ENCODE measurements at places on chromosomes 12 and 14.
A peak's percentile ranks its signal among the peaks of the same experiment; 100 is the strongest.

DNA sequence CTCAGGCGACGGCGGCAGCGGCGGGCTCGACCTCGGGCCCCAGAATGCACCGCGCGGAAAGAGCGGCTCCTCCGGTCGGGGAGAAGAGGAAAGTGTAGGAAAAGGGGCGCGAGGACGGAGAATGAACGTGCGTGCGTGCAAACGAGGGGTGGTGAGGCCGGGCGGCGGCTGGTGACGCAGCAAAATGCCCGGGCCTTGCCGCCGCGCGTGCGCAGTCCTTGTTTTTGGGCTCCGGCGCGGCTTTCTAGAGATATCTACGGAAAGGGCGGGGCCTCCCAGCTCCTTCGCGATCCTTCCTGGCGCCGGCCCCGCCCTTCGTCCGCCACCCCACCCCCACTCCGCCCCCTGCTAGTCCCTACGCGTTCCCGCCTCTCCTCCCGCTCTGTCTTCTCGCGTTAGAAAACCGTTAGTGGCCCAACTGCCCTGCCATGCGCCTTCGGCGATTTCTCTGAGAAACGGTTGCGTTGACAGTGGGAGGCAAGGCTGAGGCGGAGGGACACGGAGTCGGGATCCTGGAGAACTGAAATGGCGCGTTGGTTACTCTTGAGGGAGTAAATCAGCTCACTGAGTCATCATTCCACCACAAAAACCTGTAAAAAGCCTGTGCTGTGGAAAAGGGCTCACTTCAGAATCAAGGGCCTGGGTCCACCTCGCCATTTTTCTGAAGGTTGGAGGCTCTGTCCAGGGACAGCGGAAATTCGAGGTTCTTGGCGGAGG is at the start of gene PTGES3:
Gene PTGES3, minus strand, starts transcription at position 156 of the 717 bp plus-strand sequence. CDS start 285 bp downstream, outside the sequence.
- peak; percentile 99 for DNase-seq

- no peak for DNase-seq
Observed at GRCh38 chr14:28348797-28349196, 417.8 kb upstream of the FOXG1 start.

- peak; percentile 91 for DNase-seq
Observed at GRCh38 chr12:110224379-110225304, 56.4 kb upstream of the ATP2A2 start.

DNA sequence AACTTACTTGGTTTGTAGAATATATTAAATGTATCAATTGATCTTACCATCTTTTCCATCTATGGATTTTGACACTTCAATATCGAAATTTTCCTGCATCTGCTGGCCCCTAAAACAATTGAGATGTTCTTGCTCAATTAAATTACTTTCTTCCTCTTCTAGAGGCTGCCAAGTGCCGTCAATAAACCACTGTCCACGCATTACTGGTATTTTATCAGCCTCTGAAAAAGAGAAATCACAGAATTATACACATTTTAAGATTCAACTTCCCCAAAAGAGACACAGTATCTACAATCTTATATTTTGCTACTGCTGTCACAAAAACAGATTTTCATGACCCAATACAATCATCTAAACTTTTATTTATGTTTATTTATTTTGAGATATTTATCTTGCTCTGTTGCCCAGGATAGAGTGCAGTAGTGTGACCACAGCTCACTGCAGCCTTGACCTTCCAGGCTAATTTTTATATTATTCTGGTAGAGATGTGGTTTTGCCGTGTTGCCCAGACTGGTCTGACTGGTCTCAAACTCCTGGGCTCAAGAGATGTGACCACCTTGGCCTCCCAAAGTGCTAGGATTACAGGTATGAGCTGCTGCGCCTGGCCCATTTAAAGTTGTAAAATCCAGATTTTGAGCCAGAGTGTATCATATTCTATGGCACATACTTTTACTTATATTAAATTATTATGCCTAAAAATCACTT is 49.3 kb downstream of the DDHD1 start:
- DNase-seq = no peak

GRCh38 chr12:63989301-63989845 is 144.9 kb downstream of the SRGAP1 start:
- no peak for DNase-seq

DNA sequence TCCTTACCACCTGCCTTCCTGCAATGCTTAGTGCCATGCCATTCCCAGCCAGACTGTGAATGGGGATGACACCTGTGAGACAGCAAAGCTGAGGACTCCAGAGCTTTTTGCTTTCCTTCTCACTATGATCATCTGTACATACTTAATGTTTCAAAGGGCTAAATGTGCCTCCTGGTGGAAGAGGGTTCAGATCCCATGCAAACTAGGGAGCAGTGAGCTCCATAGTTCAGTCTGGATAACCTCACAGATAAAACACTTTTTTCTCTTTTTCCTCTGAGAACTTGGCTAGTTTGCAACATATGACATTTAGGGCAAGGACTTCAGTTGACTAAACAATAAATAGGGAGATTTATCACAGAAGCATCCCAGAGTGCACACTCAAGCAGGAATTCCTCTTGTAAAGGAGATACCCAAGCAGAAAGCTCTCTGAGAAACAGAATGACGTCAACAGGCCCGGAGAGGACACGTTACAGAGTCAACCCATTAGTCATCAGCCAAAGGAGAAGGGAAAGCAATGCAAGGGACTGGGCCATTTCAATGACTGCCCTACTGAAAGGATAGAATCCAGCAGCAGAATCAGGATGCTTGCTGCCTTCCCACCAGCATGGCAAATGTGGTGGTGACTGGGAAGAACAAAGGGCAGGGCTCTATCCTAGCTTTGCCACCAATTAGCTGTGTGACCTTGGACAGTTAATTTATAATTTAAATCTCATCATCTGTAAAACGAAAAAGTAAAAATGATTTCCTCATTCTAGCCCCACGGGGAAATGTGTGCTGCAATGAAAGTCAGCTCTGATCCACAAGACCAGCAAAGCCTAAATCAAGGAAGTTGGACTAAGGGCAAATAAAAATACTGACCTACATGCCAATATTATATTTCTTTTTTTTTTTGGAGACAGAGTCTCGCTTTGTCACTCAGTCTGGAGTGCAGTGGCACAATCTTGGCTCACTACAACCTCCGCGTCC is 80.8 kb upstream of the ACTN1 start:
- peak; percentile 94 for DNase-seq

DNA sequence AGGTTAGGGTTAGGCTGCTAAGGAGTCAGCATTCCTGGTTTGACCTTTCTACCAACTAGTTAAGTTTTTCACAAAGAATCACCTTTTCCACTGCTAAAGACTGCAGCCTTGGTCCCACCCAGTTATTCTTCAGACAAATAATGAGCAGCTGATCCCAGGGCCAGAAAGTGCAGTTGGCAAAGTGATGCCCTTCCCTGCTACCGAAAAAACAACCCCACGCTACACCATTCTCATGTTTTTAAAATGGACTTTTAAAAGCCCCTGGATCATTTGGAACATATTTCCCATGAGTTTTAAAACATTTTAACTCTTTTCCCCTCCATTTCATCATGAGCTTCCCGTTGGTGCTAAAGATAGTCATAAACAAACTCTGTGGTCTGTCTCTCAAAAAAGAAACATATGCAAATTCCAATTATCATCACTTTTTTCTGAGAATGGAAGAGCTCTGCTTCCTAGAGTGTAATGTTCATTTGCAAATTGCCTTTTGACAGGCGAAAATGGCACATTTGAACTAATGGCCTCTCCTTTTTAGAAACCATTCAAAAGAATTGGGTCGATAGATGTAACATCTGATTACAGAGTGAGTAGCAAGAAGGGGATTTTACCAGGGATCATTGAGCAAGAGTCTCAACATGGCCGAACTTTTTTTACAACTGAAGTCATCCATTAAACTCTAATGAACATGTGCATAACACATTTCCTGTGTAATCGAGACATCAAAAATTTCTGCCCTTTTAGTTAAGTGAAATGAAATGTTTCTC is 129.3 kb upstream of the RAP1B start:
- no peak for DNase-seq

GRCh38 chr14:77088645-77089044 is 9.4 kb upstream of the CIPC start:
- no peak for DNase-seq

DNA sequence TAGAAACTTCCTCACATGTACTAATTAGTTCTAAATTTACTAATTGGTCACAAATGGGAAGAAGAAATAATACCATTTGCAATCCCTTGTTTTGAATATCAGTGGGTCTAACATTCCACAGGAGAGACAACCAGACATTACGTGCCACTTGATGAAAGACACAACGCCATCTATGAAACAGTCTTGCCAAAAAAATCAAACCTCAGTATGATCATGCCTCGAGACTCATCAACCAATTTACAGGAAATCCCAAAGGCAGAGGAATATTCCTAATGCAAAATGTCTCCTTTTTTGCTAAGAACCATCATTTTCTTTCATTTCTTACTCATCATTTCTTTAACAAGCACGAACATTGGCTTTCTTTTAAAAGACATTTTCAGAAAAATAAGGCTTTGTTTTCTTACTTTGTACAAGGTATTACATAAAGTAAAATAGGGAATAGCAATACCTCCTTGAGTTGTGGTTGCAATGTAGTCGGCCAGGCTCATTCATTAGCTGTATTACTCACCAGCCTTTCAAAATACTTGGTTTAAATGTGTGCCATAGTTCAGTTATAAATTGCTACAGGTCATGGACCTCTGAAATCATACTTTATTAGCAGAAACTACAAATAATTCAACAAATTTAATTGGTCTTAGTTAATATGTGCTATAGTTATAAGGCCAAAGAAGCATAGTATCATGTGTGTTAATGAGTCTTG is 436.2 kb upstream of the FLRT2 start:
- no peak for DNase-seq

- DNase-seq = peak; percentile 10
Observed at GRCh38 chr14:64591809-64592208, 42.0 kb downstream of the PPP1R36 start.

GRCh38 chr14:54129850-54130640 is 173.4 kb upstream of the BMP4 start:
- DNase-seq = no peak

GRCh38 chr12:57545809-57546437 is 1.1 kb downstream of the DCTN2 start:
- DNase-seq = no peak

DNA sequence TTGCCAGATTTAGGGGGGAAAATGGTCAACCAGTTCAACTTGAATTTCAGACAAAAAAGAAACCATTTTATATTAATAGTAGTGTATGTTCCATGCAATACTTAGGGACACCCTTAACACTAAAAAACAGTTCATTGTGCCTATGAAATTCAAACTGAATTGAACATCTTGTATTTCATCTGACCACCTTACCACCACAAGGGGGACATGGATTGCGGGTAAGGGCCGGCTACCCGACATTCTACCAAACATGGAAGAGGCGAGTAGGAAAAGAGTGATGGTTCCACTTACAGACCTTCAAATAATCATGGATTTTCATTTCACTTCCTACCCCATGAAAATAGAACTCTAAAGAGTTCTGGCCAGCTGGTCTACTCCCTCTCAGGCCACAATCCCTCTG is 10.3 kb upstream of the STK38L start:
- no peak for DNase-seq

DNA sequence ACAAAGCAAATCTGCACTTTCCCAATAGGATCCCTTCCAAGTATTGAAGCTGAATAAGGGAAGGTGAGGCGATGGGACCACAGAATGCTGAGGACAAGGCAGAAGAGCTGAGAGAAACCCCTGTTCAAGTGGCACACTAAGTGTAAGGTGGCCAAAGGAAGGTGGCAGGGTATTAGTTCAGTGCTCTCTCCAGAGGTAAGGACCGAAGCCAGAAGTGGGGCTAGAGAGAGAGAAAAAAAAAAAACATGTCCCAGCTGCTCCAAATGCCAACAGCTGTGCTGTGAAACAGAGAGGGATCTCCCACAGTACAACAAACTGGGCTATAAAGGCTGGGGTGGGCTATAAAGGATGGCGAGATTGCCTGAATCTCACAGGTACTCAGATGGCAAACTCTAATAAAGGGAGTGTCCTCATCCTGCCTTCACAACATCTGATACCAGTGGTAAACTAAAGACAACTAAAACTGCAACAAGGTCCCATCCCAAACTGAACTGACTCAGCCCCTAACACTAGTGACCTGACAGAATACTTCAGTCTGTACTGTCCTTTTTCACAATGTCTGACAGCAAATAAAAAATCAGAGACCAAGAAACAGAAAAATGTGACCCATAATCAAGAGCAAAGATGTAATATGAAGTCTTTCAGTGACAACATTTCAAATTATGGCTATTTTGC is 47.9 kb downstream of the CDK17 start:
- DNase-seq = no peak

GRCh38 chr12:123732251-123732650 is 20.1 kb downstream of the ATP6V0A2 start:
- DNase-seq = no peak

- DNase-seq = no peak
Observed at GRCh38 chr14:86321151-86321550, 791.2 kb downstream of the FLRT2 start.

DNA sequence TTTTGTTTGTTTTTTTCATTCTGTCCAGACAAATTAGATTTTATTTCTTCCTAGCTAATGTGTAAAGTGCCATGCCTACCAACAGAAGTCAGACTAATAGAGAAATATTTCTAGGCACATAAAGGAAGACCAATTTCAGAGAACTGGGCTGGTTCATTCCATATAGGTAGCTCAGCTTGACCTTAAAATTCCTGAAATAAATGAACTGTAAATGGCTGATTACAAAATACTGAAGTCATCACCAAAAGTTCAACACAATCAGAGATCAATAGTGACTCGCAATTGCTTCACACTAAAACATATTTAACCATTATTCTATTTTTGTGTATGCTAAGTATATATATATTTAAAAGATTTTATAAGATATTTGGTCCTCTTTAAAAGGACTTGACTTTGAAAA is 34.2 kb downstream of the PTPRB start:
- DNase-seq = no peak

- DNase-seq = no peak
Observed at GRCh38 chr12:107657133-107657532, 28.5 kb upstream of the PWP1 start.

- no peak for DNase-seq
Observed at GRCh38 chr12:13144266-13144828, 40.9 kb upstream of the GSG1 start.

DNA sequence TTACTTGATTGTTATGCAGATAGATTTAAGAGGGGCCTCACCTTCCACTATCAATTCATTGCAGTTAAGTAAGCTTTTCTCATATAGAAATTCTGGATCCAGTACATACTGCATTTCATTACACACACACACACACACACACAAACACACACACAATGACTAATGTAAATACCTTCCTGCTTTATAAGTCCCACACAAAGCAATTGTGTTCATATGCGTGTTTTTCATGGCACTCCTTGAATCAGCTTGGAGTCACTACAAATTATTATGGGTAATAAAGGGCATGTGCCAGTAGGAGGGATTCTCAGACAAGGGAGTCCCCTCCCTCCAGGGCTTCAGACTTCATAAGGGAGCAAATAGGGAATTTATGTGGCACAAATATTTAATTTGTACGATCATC is 4.5 kb downstream of the MIPOL1 start:
- no peak for DNase-seq

- DNase-seq = no peak
Observed at GRCh38 chr14:53651096-53651740, 305.4 kb downstream of the BMP4 start.

Measured in cardiac muscle cell (in vitro differentiated cells and primary cell).